ENCODE measurements at places on chromosomes 16 and 17.

GRCh38 chr16:83345846-83346640 is 461.7 kb upstream of the HSBP1 start:
- DNase-seq, result no peak

GRCh38 chr16:491220-491919 is 36.1 kb upstream of the CAPN15 start:
- no peak for DNase-seq

- DNase-seq, result no peak
Measured at GRCh38 chr17:21168555-21168865, 41.7 kb downstream of the DHRS7B start.

DNA sequence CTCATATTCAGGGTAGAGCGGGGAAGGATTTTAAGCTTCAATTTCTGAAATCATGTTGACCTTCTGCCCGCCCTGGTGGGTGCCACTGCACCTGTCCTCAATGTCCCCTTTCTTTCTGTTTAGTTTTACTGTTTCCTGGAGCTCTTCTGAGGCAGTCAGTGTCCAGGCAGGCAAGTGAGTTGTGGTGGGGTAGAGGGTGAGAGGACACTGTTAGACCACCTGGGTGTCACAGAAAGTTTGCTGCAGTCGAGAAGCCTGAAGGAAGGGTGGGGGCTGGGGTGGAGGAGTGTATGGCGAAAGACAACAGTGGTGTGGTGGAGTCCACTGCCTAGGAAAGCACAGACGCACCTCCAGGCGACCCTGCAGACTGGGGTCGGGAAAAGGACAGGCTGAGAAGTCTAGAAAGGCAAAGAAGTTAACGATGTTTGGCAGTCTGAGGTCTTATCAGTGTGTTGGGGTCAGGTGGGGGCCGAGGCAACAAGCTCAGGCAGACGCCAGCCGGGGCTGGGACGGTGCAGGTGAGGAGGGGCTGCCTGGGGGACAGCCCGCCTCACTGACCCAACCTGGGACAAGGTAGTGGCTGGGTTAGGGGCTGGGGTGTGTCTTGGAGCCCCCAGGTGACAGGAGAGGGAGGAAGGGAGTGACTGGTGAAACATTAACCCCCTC is 23.3 kb upstream of the HOXB13 start:
- DNase-seq, result no peak

- DNase-seq, result no peak
Measured at GRCh38 chr16:59295993-59296736, 562.0 kb upstream of the GOT2 start.

DNA sequence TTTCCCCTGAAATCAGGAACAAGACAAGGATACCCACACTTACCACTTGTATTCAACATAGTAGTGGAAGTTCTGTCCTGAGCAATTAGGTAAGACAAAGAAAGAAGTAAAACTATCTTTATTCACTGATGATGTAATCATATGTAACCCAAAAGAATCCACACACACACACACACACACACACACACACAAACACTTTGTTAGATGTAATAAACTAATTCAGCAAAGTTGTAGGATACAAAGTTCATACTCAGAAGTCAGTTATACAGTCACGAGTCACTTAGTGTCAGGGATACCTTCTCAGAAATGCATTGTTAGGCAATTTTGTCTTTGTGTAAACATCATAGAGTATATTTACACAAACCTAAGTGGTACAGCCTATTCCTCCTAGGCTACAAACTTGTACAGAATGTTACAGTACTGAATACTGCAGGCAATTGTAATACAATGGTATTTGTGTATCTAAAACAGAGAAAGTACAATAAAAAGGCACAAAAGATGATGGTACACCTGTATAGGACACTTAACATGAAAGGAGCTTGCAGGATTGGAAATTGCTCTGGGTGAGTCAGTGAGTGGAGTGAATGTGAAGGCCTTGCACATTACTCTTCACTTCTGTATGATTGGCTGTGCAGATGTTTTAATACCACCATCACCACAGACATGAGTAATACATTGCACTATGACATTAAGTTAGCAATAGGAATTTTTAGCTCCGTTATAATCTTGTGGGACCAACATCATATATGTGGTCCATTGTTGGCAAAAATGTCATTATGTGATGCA is 370.1 kb downstream of the ZFHX3 start:
- DNase-seq, result no peak

GRCh38 chr16:11386054-11386680 is 40.9 kb downstream of the RMI2 start:
- DNase-seq, result no peak

GRCh38 chr16:54347961-54348360 is 61.4 kb upstream of the IRX3 start:
- DNase-seq, result no peak

DNA sequence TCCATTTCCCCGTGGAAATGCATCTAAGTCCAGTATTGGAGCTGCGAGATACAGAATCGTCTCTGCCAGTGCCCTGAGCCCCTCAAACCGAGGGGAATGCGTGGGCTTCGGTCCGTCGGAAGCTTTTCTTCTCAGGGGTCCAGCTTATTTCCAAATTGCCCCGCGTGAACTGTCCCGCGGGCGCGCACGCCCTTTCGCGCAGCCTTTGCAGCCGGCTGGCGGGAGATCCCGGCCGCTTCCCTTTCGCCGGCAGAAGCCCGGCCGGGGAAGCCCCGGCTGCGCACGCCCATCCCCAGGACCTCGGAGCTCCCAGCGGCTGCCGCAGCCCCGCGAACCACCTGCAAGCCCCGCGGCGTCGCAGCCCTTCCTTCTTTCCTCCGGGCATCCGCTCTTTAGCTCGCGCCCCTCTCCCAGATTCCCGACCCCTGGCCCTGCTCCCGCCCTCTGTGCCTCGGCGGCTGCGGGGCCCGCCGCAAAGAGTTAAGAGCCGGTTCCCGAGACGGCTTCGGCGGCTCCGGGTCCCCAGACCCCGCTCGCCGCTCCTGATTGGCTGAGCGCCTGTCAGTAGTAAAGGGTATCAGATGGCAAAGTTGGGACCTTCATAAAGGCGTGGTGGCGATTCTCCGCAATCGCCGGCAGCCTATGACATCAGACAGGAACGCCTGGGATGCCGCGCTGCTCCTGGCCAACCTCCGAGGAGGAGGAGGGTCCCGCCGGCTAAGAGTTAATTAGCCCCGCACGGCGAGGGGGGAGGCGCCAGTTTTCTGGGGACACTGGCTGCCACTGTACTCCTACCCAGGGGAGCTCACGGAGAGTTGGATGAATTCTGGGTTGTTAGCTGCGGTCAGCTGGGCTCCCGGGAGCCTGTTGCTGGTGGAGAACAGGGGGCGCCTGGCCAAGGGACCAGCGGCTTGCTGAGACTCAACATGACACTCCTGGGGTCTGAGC is at the start of gene MYOCD:
TSS of gene MYOCD (plus strand) at position 628 of the 948 bp plus-strand sequence. CDS start at position 927, 299 bp downstream.
- no peak for DNase-seq

DNA sequence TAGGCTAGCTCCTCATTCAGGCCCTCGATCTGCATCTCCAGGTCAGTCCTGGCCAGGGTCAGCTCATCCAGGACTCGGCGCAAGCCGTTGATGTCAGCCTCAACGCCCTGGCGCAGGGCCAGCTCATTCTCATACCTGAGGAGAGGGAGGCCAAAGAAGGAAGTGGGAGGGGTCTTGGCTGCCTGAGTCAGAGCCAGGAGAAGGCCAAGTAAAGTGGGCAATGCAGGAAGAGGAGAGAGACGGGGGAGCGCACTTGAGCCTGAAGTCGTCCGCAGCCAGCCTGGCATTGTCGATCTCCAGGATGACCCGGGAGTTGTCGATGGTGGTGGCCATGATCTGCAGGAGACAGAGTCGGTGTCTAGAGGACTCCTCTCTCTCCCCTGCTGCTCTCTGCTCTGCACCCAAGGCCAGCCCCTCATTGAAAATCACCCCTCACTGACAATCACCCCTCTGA is 1.8 kb downstream of the KRT15 start:
- DNase-seq, result no peak

- no peak for DNase-seq
Measured at GRCh38 chr17:36728030-36728991, 126.9 kb downstream of the MRM1 start.

DNA sequence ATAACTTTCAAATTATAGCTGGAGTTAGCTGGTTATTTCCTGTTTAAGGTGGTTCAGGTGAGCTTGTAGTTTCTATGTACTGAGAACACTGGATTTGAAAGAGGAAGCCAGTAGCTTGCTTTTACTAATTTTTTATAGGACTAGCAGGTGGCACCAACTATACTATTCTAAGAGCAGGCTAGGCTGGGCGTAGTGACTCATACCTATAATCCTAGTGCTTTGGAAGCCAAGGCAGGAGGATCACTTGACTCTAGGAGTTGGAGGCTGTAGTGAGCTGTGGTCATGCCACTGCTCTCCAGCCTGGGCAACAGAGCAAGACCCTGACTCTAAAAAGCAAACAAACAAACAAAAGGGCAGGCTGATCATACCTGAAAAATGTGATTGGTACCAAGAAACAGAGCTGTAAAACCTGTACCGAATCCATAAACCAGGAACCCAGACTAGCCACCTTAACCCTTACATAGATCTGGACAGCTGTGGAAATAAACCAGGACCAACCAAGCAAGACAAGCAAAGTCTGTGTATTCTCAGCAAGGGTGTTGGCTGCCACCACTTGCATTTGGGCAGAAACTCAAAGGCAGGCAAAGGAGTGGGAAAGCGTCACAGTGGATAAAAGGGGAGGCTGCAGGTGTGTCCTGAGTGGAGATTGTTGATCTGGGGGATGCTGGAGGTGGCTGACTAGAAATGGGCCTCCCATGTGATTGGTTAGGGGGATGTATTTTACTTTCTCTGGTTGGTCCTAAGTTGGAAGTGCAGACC is 36.3 kb downstream of the SLC47A1 start:
- DNase-seq, result no peak

DNA sequence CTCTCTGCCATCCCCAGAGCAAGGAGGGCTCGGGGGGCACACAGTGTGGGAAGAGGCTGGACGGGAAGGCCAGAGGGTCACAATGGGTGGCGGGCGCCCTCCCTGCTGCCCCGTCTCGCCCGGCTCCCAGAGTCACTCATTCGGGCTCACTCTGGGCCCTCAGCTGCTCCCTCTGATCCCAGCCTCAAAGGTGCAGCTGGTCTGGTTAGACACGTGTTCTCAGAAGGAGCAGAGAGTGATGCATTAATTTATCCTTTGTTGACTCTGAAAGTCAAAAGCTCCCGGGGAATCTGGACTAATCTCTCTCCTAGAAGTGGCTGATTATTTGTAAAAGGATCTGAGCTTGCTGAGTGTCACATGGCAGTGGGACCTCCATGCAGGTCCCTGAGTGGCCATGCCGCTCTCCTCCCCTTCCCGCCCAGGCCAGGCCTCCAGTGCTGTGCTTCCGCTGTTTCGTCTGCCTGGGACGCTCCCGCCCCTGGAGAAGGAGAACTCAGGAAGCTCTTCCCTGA is 87.5 kb downstream of the SEC14L1 start:
- peak; percentile 45 for DNase-seq

- DNase-seq, result no peak
Measured at GRCh38 chr17:70073310-70073709, 1.7 kb upstream of the KCNJ16 start.

GRCh38 chr16:84976644-84977400 is 34.5 kb downstream of the ZDHHC7 start:
- no peak for DNase-seq

GRCh38 chr16:69239851-69240250 is 52.9 kb downstream of the SNTB2 start:
- DNase-seq, result no peak

DNA sequence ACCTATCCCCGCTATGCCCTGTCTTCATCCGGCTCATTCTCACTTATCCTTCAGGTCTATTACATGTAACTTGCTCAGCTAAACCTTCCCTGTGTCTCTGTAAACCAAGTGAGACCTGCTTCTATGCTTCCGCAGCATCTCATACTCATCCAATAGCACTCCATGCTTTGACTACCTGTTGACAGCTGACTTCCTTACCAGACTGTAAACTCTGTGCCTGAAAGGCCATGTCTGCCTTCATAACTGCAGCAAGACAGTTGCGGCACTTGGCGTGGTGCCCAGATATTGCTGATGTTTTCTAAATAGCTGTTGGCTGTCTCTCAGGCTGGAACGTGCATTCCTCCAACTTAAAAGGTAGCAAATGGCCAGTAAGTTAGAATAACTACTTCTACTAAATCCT is 1.8 kb upstream of the OR1E1 start:
- DNase-seq, result no peak

GRCh38 chr16:649631-650030 is 466 bp downstream of the WDR90 start:
- no peak for DNase-seq

DNA sequence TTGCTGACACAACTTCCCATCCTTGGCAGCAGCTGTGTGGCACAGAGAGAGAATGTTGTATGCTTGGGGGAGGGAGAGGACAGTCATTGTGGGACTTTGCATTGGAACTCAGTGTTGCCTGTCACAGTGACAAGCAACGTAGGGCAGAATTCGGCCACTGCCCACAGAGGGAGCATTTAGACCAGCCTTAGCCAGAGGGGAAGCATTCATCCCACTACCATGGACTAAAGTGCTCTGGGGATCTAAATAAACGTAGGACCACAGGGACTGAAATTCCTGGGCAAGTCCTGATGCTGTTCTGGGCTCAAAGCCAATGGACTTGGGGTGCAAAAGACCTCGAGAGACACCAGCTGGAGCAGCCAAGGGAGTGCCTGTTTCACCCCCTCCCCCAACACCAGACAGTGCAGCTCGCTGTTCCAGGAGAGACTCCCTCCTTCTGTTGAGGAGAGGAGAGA is 44.9 kb downstream of the ABCA8 start:
- DNase-seq, result no peak

GRCh38 chr17:6912110-6913051 is 80.9 kb upstream of the TEKT1 start:
- no peak for DNase-seq

DNA sequence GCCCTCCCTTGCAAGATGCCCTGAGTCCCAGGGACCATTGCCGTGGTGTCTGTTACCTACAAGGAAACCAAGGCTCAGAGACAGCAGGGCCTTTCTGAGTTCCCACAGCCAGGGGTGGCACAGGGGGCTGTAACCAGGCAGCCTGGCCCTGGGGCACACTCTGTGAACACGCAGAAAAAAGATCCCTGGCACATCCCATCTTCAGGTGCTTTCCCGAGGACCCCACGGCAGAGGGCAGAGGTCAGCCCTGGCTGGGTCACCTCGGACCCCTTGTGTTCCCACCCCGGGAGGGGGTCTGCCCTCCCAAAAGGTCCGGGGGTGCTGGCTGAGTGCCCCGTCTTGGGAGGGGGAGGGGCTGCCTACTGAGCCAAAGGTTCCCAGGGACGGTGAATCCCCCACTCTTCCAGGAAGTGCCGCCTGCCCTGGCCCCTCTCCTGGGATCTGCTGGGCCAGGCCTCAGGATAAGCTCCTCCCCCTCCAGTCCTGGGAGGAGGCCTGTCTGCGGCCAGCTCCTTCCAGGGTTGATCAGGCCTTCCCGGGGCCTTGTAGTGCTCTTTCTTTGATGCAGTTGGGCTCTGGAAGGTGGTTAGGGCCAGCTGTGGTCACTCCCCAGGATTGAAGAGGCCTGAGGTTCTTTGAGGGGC is 8.1 kb downstream of the GLIS2 start:
- no peak for DNase-seq

- DNase-seq, result peak; percentile 80
Measured at GRCh38 chr17:15650741-15651582, 31.5 kb upstream of the FBXW10B start.

GRCh38 chr17:55730808-55731207 is 8.1 kb upstream of the TMEM100 start:
- DNase-seq, result no peak
